ENCODE measurements at places on chromosomes 5 and 9.

DNA sequence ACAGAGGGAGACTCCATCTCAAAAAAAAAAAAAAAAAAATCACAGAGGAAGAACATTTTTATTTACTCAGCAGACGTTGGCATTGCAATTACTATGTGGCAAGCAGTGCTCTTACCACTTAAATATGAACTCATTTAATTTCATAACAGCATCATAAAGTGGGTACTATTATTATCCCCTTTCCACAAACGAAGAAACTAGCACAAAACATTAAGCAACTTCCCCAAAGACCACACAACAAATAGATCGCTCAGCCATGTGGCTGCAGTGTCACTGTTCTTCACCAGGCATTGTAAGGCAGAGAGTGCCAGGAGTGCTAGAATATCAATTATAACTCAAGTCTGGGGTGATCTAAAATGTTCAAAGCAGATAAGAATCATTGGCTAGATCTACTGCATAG is 69.8 kb upstream of the PLPP6 start:
- DNase-seq, result no peak

DNA sequence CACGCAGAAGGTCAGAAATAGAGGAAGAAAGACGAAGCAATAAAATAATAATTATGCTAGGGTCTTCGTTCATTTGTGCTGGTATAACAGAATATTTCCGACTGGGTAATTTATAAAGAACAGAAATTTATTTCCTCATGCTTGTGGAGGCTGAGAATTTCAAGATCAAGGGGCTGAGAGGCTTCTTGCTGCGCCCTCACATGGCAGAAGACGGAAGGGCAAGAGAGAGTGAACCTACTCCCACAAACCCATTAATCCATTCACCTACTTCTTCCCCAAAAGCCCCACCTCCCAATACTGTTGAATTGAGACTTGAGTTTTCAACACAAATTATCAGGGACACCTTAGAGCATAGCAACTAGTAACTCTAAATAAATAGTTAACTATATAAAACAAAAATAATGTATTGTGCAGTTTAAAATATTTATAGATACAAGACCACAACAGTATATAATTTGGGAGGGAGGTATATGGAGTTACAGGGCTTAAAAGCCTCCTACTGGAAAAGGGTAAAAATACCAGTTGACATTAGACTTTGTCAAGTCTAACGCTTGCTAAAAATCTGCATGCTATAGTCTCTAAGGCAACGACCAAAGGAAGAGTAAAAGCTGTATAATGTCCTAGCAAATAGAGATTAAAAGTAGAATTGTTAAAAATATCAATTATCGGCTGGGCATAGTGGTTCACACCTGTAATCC is 40.3 kb upstream of the NAA35 start:
- DNase-seq, result peak; percentile 1

DNA sequence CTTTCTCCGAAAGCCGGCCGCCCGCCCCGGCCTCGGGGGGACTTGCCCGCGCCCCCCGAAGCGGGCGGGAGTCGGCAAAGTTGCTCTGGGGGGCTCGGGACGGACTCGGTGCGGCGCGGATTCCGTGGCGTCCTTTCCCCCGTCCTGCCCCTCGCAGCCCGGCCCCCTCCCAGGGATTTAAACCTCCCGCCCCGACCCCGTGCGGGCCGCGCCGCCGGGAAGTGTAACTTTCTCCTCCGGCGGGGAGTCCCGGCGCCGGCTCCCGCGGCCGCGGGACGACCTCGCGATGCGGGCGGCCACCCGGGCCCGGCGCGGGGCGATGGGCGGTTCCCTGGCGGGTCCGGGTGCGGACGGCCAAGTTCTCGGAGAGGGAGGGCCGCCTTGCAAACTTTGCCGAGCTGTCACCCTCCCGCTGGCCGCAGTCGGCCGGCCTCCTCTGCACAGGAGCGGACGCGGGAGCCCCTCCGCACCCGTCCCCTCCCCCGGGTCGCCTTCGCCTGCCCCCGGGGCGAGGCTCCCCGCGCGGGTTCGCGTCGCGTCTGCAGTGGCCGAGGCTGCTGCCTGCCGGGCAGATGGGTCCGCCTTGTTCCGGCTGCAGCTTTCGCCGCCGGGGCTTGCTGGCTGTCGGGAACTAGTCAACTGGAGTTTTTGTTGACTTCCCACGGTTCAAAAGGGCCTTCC is 732 bp downstream of the PBX3 start:
- peak; percentile 7 for DNase-seq

DNA sequence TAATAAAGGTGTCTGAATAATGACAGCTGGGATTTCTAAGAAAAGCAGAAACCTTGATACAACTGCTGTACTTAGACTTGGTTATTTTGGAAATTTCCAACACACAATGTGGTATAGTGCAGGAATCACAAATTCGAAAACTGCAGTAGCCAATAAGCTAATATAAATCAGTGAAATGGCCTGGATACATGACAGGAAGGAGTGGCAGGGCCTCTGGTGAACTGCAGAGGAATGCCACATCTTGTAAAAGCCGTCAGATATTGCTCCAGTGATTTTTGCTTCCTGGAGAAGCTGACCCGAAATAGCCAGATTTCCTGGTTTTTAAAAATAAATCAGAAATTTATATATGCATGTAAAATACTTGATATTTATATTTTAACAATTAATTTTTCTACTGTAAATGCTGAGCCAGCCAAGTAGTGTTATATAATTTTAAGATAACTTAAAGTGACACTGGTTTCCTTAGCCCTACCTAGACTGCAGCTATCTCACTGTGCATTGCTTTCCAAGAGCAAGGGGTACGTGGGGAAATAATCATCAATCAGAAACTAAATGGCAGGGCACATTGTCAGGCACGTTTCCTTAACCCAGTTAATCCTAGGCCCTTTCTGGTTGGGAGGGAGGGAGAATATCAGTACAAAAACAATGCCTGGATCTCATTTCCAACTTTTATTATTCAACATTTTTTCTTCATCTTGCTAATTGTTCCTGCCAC is 182.4 kb downstream of the RASEF start:
- no peak for DNase-seq

DNA sequence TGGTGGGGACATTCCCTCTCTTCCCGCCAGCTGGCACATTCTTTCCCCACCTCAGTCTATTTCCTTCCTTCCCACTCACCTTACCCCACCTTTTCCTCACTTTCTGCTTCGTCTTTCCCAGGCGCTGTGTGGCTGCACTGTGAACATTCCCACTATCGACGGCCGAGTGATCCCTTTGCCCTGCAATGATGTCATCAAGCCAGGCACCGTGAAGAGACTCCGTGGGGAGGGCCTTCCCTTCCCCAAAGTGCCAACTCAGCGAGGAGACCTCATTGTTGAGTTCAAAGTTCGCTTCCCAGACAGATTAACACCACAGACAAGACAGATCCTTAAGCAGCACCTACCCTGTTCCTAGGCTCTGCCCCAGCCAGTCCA is 7.3 kb downstream of the DNAJB5 start:
- no peak for DNase-seq

Measured in T-helper 22 cell (primary cell).